GM12865 (cell line): ENCODE measurements at places on chromosomes 7 and 10.
A peak's percentile ranks its signal among the peaks of the same experiment; 100 is the strongest.

GRCh38 chr7:44377681-44378421 lies 52.5 kb upstream of the CAMK2B start:
- DNase-seq: peak; percentile 80

GRCh38 chr10:67783606-67784294 lies 54.2 kb downstream of the DNAJC12 start:
- peak; percentile 58 for DNase-seq

- DNase-seq: peak; percentile 73
These were observed 16.1 kb upstream of the IMPDH1 start for GRCh38 chr7:128425850-128426249.

- DNase-seq: no peak
These were observed 104.5 kb downstream of the SH3PXD2A start for GRCh38 chr10:103750836-103751235.

GRCh38 chr7:158672975-158673374 lies 31.6 kb downstream of the NCAPG2 start:
- no peak for DNase-seq

DNA sequence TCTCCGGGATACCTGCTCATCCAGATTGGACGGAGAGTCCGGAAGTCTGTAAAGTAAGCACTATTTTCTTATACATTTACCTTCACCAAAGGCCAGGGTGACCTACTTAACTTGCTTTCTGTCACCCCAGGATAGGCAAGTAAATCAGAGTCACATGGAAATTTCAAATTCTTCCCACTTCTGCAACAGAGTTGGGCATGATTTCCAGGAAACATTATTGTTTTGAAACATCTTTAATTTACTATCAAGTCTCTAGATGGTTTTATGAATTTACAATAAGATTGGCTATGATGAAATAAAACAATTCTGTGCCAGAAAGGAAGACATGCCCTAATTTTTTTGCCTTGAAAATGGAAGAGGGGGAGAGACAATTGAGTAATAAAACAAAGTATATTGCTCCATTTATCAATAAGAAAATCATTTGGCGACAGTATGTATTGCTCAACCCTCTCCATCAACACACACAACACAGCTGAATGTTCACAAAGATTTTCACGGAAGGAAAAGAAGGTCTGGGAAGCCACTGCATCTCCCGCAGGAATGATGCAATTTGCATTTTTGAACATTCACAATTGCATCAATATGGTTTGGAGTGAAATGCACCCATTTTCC lies 702.8 kb downstream of the PARD3 start:
- no peak for DNase-seq

- DNase-seq: no peak
These were observed 45.8 kb upstream of the RHEB start for GRCh38 chr7:151565541-151565940.

GRCh38 chr7:46286356-46286755 lies 365.3 kb upstream of the IGFBP3 start:
- DNase-seq: no peak

DNA sequence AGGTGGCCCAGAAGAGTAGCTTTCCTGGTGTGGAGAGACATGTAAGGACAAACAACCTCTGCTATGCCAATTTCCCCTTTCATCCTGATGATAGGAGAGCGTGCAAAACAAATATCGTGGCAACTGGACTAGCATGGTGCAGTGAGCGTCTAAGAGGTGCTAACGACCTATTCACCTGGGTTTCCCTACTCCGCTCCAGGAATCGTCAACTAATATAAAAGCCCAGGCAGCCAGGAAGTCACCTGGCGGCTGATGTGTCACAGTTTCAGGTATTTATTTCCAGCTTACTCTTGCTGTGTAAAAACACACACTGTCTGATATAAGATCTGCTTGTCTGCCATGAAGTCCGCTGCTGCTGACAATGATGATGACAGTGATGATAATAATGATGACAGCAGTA lies 56.5 kb upstream of the EFCAB10 start:
- DNase-seq: no peak

GRCh38 chr7:118079369-118079768 lies 104.6 kb upstream of the LSM8 start:
- no peak for DNase-seq

DNA sequence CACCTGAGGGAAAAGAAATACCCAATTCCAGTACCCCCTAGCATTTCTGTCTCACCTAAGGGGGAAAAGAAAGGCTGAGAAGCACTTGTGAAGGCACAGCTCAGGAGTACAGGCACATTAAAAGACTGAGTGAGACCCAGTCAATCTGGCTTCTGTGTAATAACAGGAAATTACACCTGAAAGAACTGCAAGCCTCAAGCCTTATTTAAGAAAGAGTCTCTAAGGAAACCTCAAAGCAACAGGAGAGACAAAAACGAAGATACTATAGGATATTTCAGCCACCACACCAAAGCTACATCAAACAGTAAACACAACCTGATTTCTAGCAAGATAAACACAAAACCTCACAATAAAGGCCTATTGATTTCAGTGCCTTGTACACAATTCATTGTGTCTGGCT lies 69.6 kb upstream of the CDK1 start:
- no peak for DNase-seq

DNA sequence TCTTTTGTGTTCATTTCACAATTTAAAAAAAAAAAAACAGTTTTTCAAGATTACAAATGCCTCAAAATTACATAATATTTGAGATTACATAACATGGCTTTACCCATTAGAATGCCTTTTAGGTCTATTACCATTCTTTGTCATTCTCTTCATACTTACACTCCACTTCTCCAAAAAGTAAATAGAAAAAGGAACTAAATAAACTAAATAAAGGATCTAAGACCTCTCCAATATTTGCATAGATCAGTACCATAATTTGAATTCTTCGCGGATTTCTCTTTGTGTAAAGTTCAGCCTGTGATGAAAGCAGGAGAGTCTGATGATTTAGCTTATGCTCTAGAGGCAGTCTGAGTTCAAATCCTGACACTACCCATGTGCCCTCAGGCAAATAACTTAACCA lies 56.4 kb upstream of the C1GALT1 start:
- no peak for DNase-seq

DNA sequence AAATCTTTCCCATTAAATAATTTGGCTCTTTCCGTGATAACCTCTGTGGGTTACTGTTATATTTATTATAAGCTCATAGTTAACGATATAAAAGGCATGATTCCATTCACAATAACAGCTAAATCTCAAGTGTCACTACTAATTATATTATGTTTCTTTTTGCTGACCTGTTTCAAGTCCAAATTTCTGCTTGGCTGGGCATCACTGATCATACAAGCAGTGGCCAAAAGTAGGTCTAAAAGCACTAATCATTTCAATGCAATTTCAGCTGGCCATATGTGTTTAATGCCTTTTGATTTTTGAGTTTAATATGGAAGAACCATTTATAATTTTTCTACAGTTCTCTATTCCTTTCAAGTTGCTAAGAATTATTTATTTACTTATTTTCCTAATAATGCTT lies 110.7 kb downstream of the SEMA3A start:
- DNase-seq: no peak

GRCh38 chr7:27191833-27192545 lies 7.0 kb upstream of the HOXA11 start:
- no peak for DNase-seq

GRCh38 chr10:74347522-74347921 lies 196.5 kb downstream of the ADK start:
- DNase-seq: no peak

GRCh38 chr10:113891476-113891875 lies 37.0 kb downstream of the NHLRC2 start:
- no peak for DNase-seq

GRCh38 chr7:18575622-18576572 lies 80.3 kb downstream of the HDAC9 start:
- DNase-seq: no peak

- no peak for DNase-seq
These were observed 378.8 kb upstream of the C7orf33 start for GRCh38 chr7:148211740-148212151.

DNA sequence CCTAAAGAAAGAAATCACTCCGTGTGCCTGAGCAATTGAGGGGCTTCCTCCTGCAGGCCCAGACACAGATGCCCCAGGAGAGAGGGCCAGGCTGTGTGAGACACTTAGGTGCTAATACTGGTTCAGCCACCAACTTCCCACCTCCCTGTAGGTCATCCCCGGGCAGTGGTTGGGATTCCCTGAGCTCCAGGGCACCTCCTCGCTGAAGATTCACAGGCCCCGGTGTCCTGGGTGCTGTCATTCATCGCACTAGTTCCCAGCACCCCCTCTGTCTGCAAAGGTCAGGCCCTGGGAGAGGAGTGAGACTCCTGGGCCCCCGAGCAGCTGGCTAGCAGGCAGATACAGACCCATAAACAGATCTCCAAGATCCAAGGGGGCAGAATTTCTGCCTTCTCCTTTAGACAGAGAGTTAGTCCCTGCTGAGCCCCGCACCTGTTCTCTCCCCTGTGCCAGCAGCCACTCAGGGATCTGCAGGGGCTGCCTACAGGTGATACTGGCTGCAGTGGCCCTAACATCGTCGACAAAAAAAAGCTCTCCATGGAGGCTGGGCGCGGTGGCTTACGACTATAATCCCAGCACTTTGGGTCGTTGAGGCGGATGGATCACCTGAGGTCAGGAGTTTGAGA lies 38.2 kb upstream of the GTF2I start:
- DNase-seq: no peak

DNA sequence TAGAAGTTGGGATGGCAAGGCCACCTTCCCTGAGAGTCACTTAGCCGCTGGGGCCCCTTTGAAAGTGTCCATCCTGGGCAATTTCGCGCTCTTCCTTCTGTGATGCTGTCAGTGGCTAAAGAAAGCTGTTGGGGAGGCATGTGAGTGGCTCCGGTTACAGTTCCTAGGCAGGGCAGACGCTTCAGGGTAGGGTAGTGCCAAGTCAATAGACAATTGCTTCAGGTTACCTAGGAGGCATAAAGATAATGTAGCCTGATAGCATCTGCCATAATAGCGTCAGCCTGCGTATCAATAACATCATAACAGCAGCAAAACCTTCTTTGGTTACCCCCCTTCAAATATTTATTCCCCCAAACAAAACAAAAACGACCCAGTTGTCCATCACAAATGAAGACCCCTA lies at the start of gene FAM107B:
Gene FAM107B, minus strand, starts transcription at position 101 of the 400 bp plus-strand sequence. CDS start 234 bp downstream, outside the sequence.
- DNase-seq: no peak

DNA sequence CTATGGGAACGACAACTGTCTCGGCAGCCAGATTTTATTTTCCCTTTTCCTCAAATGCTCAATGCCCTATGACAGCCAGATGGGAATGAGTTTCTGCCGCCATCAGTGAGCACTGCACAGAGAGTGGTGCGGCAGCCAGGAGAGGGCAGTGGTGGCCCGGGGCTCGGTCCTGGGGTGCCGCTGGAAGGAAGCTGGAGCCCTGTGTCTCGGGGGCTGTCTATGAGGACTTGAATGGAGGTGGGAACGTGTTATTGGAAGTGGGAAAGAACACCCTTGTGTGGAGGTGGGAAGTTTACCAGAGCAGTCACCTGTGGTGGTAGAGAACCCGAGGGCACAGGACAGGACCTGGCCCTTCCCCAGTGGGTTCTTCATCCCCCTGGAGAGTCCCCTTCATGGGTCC lies 35.8 kb downstream of the JAKMIP3 start:
- DNase-seq: no peak

DNA sequence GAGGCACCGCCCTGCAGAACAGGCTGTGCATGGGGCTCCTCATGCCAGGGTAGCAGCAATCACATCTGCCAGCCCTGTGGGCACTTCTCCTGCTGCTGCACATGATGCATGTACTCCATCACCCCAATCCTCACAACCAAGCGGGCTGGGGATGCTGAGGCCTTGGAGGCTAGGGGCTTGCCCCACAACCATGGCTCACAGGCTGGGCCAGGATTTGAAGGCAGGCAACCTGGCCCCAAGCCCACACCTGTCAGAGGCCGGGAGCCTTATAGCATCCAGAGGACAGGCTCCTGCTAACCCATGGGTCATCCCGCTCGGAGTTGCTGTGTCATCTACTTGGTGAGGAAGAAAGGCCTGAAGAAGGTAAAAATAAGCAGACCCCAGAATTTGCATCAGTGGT lies 2.2 kb downstream of the POLM start:
- no peak for DNase-seq

DNA sequence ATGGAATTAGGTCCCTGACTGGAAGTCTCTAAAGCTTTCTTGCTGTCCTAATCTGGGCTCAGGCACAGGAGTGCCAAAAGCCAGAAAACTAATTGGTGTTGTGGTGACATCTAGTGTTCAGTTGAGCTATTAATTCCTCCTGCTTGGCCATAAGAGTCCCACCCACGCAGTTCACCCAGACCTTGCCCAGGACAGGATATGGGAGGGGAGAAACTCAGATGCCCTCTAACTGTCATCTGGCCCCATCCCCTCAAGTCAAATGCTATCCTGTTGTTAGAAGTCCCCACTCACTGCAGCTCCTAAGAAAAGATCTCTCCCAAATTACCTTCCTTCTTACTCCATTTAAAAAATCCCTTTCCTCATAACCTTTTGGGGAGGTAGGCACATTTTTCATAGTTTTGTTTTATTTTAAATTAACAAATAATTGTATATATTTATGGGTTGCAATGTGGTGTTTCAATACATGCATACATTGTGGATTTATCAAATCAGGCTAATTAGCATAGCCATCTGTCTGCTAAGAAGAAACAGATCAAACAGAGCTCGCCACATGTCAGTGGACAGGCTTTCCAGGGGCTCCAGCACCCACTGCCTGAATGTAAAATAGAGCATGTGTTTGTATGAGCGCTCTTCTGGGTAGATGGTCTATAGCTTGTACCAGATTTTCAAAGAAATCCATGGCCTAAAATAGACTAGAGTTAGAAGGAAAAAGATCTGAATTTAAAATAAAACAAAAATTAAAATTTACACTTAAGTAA lies 84.0 kb downstream of the GSAP start:
- DNase-seq: peak; percentile 94

DNA sequence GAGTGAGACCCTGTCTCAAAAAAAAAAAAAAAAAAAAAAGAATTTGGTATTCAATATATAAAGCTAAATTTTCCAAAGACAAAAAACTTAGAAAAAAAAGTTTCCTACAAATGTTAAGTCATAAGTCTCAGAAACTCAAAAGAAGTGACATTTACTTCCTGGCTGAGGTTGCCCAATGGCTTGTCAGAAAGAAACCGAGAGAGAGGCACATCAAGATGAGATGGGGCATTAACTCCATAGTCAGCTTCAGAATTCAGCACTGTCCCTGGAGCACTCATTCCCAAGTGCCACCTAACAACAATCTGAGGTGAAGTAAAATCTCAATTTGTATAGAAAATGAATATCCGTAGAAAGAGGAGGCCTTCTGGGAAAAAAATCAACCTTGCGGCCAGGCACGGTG lies 6.8 kb upstream of the SPOCK2 start:
- DNase-seq: no peak

DNA sequence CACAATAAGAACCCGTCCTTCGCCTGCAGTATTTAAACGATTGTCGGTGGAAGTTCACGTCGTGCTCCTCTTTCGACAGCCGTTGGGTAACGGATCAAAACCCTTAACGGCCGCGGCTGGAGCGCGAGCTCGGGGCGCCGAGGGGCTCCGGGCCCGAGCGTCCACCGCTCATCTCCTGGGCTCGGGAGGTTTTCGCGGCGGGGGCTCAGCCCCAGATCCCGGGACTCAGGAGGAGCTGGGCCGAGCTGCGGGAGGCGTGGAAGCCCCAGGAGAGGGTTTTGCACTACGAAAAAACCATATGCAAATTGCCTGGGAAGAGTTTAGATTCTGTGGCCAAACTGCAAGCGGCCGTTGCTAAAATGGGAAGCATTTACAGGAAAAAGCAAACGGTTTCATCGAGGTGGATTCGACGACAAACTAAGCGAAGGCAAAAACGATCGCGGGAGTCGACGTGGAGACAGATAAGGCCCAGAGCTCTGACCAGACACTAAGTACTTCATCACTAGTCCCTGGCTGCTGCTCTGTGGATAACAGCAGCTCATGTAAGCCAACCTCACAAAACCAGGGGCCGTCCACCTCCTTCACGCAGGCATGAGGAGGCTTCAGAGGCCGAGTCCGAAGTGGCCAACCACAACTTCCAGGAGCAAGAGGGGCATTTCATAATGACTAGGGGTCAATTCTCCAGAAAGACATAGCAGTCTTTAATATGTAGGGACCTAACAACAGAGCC lies 129.7 kb downstream of the MARCHF5 start:
- DNase-seq: no peak
